ENCODE measurements at places on chromosomes 4 and X. TPM values are rescaled to one million over a fixed set of nuclear protein-coding genes. Genes with fewer than 3 reads are reported as not detected.

- no peak for DNase-seq
Observed at GRCh38 chrX:82627568-82627967, 880.5 kb upstream of the POU3F4 start.

DNA sequence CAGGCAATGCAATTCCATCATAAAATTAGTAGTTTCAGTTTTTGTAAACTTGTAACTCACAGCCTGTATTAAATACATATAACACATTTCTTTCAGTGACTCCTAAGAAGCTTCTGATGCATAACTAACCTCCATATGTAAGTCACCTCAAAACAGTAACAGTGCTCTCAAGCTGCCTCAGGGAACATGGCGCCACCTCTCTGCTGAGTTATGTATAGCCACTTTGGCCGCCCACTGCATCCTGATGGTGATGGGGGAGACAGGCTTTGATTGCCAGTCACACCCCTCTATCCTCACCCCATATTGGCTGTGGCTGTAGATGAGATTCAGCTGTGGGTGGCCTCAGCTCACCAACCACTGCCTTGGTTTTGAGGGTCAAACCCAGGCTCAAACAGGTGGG is 54.3 kb downstream of the LRBA start:
- peak; percentile 68 for DNase-seq

DNA sequence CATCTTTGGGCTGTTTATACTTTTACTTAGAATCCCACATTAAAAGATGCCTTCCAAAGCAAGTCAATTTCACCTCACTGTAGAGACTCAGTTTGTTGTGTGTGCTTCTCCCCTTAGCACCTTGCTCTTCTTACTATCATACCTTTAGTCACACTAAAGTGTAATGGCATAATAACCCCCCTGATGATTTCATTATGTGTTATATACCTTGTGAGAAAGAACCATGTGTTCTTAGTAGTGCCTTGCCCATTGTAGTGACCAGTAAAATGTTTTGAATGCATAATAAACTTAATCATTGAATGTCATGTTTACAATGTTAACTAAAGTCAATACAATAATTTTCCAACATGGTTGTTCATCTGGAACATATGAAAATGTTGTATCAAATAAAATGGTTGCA is 1621.9 kb downstream of the PCDH7 start:
- no peak for DNase-seq

- no peak for DNase-seq
Observed at GRCh38 chr4:95159384-95159783, 389.4 kb downstream of the UNC5C start.

DNA sequence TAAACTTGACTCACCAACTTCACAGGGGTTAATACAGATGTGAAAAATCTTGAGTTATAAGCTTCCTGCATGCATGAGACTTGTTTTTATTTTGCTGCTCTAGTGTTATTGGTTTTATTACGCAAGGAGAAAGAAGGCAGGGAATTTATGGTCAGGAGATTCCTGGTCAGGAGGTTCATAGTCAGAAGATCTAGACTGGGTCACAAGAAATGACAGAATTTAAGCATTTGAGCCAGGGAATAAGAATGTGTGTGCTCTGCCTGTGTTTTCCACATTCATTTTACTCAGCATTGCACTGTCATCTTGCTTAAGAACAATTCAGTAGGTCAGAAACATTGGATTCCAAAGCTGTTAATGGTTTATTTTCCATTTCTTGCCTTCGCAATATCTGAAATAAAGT is 2522.1 kb downstream of the ARAP2 start:
- DNase-seq, result no peak

DNA sequence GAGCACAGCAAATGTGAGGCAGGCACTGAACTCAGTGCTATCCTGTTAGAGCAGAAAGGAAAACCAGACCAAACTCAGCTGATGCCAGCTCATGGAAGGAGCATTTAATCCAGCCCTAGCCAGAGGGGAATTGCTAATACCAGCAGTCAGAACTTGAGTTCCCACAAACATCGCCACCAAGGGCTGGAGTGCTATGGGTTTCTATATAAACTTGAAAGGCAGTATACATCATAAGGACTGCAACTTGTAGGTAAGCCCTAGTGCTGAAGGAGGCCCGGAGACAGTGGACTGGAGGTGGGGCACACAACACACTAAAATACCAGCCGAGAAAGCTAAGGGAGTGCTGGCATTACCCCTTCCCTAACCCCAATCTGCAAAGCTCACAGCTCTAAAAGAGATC is 440.2 kb downstream of the PRR32 start:
- DNase-seq, result no peak

DNA sequence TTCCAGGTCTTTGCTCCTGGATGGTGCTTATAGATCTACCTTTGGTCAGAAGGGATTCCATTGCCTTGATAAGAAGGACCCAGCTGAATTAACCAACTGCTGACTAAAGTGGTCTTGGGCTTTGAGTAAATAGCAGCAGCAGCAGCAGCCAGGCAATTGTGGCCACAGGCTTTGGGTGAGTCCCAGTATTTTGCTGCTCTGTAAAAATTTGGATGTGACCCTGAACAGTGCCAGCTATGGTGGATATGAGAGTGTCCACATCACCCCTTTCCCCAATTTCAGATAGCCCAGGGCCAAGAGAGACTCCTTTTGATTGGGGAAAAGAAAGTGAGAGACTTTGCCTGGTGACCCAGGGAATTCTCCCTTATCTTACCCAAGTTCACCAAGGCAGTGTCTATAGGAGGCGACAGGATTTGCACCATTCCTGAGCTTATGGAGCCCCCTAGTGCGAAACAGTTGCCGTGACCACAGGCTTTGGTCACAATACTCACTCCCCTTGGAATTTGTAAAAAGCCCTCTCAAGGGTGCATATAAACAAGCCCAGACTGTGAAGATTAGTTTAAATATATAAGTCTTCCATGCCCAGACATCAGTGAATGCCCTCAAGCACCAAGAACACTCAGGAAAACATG is 518.0 kb downstream of the TMA16 start:
- peak; percentile 0 for DNase-seq

GRCh38 chr4:152281211-152281610 is 254.7 kb downstream of the FBXW7 start:
- DNase-seq, result no peak

DNA sequence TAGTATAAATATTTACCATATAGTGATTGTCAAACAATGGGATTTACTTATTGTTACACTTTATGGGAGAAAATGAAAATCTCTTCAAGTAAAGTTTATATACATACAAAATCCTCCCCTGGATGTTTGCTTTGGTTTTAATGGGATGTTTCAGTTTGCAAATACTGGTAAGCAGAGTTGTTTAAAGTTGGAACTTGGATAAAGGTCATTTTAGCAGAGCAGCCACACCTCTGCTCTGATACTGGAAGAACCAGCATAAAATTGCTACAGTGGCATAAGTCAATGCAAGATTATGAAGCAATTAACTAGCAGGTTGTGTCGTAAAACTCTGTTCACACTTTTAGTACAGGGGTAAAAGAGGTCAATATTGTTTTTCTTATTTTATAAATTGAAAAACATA is 101.2 kb downstream of the TRAPPC11 start:
- no peak for DNase-seq

DNA sequence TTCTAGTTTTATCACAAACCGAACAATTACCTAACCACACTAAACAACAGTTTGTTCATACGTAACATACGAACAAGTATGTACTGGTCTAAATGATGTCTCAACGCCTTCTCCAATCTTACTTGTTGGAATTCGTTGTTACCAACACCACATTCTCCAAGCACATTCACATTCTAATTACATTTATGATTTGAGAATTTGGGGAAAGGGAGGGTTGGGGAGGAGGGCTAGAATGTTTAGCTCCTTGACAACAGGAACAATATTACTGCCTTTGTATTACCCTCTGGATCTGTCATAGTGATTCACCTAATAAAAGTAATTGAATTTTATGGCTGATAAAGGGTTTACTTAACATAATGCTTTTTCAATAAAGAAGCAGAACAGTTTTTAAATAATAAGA is 24.4 kb downstream of the LCORL start:
- DNase-seq, result no peak

DNA sequence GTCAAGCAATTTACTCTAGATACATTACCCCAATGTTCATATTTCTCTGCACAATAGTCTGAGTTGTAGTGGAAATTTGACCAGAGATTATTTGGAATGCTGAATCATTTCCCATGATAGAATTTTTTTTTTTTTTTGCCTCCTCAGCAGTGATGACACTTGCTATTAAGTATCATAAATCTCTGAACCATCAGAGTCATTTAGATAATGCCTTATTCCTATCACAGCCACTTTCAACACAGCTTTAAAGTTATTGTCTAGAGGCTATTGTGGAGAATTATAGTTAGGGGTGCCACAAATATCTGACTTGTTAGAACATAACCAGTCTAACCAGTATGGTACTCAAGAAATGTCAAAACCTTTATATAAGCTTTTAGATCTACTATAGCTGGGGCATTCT is 79.8 kb downstream of the LCORL start:
- DNase-seq, result no peak

GRCh38 chr4:158208963-158209640 is 1.2 kb upstream of the TMEM144 start:
- DNase-seq, result no peak

DNA sequence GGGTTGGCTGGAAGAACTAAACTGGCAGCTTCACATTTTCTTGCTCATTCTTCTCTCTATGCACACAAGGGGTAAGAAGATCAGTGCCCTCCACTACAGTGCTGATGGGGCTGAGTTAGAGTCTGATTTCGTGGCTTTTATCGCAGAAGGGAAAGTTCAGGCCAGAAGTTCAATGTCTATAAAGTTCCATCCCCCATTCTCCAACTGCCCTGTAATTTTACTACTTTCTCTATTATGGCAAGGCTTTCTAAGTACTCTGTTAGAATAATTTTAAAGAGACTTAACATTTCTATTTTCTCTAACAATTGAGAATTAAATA is 293.9 kb downstream of the BMPR1B start:
- DNase-seq, result no peak

DNA sequence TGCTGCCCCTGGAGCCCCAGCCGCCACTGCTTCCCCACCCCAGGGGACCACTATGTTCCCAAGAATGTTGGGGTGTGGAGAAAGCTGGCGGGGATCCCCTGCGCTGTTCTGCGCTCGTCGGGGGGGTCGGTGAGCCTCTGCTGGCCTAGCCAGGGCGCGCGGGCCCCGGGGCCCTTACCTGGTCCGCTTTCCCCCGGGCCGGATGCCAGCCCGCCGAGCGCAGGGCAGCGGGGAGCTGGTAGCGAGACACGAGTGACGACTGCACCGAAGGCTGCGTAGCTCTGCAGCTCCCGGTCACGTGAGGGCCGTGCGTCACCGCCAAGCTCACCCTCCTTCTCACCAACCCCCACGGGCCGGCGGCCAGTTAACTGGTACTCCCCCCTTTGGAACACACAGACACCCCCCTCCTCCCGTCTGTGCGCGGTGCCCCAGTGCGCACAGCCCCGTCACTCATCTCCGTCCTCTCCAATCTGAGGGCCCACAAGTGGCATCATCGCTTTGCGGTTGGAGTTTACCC is at the start of gene BEX1:
BEX1 (minus strand) TSS at position 254 of the 517 bp plus-strand sequence. CDS start 897 bp downstream, outside the sequence.
- peak; percentile 26 for DNase-seq

GRCh38 chrX:2654436-2655340 is 36.4 kb upstream of the CD99 start:
- no peak for DNase-seq

- no peak for DNase-seq
Observed at GRCh38 chr4:108303488-108304177, 134.9 kb upstream of the LEF1 start.

RBM47 gene
- 12.0 TPM for total RNA-seq

ATP2B3 gene
- not detected for total RNA-seq

CLIC2 gene
- 4.7 TPM for total RNA-seq

FRMPD4 gene
- total RNA-seq, result not detected

AFF2 gene
- total RNA-seq, result 2.8 TPM

SPACA5 gene
- not detected for total RNA-seq

DIPK2B gene
- 0.05 TPM for total RNA-seq

CHRNA9 gene
- not detected for total RNA-seq

All from activated T-cell treated with anti-CD3 and anti-CD28 coated beads, Interleukin-2, amount 50 U/mL, for 72 hours (primary cell).